ENCODE measurements at places on chromosomes 16 and 17. TPM values are rescaled to one million over a fixed set of nuclear protein-coding genes. Genes with fewer than 3 reads are reported as not detected.

The GRAP gene
- not detected for total RNA-seq

The PRSS22 gene
- total RNA-seq = 131 TPM

The HS3ST2 gene
- not detected for total RNA-seq

The CCL15 gene
- total RNA-seq = 0.52 TPM

The SLC38A8 gene
- 0.79 TPM for total RNA-seq

The OR1A1 gene
- total RNA-seq = not detected

The CBLN1 gene
- total RNA-seq = not detected

The MMP2 gene
- 0.14 TPM for total RNA-seq

The HSDL1 gene
- 21.0 TPM for total RNA-seq

The ESRP2 gene
- total RNA-seq = 109 TPM

The TMEM235 gene
- total RNA-seq = not detected

The HAS3 gene
- total RNA-seq = 8.3 TPM

The LRRC46 gene
- total RNA-seq = 1.4 TPM

The CEP112 gene
- 4.7 TPM for total RNA-seq
